ENCODE measurements at places on chromosomes 3 and 15.

DNA sequence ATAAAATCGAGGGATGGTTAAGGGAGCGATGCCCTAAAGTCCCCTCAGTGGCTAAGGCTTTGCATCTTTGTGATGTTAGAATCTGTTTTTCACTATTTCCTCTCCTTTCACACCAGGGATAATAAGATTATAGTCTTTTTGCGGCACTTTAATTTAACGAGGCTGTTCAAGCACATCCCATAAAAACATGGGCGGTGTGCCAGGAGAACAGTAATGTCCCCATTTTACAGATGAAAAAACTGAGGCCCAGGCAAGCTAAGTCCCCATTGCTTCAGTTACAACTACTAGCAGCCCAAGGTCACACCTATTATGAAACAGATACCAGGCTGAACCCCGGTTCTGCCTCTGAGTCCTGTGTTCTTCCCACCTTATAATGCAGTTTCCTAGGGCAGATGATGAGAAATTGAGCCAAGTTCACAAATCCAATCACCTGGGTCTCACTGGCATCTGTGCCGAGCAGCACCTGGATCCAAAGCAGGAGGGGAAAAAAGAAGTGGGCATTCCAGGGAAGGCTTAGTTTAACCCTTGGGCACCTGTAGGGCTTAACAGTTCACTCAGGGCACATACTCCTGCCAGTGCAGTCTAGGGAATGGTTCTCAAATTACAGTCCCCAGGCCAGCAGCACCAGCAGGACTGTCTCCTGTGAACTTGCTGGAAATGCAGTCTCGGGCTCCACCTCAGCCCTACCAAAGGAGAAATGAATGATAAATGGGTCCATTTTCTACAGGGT lies 169.3 kb downstream of the RAB11A start:
- DNase-seq, result no peak

DNA sequence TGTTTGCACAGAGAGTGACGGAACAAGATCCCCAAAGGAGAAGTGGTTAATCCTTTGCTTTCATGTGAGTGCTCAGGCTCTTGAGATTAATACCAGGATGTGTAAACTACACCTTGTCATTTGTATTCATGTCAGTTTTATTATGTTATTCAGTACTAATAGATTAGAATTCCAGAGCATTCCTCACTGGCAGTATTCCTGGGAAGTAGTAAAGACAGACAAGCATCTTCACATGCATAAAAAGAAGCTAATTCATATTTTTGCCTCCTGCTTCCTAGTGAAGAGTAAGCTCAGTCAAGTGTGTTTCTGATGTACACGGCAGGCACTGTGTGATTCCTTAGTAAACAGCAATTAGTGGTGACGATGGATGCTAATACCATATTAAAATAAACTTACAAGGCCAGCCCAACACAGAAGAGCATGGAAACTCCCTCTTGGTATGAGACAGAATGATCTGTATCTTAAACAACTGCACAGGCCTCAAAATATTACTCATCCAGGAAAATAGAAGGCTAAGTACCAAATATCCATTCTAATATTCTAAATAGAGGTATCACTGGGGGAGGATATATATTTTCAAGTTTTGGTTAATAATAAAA lies 336.8 kb upstream of the MCTP2 start:
- DNase-seq, result no peak

DNA sequence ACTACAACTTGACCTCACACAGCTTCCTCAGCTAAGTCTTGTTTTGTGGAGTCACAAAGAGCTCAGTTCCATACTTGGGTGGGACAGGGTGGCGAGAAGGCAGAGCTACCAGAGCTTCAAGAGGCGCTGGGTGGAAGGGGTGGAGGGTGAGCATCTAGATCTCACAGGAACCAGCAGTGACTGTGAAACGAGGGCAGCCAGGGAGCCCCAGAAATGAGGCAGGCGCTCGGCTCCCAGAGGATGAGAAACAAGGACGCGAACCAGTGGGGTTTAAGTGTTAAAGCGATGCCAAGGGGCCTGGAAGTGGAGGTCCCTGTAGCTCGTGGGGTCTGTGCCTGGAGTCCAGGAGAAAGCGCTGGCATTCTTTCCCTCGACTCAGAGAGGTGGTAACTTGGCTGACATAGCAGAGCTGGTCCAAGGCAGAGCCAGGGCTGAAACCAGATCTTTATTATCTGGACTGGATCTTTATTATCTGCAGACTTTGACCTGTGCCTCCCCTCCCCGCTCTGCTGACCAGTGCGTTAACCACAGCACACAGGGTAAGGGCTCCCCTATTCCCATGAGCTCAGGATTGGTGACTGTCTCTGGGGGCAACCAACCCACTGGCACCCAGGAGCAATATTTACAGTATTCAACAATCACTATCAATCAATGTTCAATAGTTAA lies 26.2 kb upstream of the TRPM1 start:
- DNase-seq, result no peak

GRCh38 chr15:64878705-64879104 lies 33.0 kb upstream of the ANKDD1A start:
- DNase-seq, result no peak

DNA sequence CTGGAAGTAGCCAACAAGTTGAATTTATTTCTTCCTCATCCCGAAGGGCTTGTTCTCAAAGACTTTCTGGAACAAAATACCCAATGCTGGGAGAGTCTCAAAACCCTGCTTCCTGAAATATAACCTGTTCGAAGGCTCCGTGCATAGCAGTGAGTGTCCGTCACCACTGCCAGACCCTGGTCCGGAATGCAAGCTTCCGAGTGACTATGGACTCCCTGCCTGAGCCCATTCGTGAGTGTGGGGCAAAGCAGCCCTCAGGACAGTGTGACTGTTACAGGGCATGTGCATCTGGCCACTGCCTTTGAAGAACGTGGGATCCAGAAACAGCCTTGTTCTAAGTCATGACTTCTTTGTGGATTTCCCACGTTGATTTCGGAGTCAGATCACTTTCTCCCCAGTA lies 214.5 kb upstream of the IGF1R start:
- DNase-seq, result no peak

- DNase-seq, result no peak
Measured at GRCh38 chr3:99765042-99765942, 52.4 kb upstream of the CMSS1 start.

- DNase-seq, result no peak
Measured at GRCh38 chr15:33395846-33396245, 85.1 kb downstream of the RYR3 start.

DNA sequence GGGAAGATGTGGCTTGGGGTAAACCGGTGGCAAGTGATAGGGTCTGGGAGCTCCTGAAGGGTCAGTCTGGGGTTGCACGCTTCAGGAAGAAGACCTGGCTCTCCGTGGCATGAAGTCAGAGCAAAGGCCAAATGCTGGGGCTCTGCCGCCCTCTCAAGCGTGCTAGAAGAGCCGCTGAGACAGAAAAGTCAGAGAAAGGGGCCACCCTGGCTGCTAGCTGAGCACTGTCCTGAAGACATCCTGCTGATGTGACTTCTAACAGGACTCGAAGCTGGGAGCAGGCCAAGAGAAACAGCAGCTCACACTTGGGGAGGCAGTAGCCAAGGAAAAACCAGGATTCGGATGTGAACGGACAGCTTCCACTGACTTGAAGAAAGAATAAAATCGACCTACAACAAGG lies 270.4 kb downstream of the OCA2 start:
- DNase-seq, result no peak

GRCh38 chr3:14289590-14290461 lies 111.2 kb downstream of the LSM3 start:
- DNase-seq, result no peak

GRCh38 chr3:10474275-10474646 lies 31.1 kb downstream of the ATP2B2 start:
- DNase-seq, result no peak

GRCh38 chr15:33985287-33985686 lies 17.0 kb downstream of the CHRM5 start:
- DNase-seq, result no peak

DNA sequence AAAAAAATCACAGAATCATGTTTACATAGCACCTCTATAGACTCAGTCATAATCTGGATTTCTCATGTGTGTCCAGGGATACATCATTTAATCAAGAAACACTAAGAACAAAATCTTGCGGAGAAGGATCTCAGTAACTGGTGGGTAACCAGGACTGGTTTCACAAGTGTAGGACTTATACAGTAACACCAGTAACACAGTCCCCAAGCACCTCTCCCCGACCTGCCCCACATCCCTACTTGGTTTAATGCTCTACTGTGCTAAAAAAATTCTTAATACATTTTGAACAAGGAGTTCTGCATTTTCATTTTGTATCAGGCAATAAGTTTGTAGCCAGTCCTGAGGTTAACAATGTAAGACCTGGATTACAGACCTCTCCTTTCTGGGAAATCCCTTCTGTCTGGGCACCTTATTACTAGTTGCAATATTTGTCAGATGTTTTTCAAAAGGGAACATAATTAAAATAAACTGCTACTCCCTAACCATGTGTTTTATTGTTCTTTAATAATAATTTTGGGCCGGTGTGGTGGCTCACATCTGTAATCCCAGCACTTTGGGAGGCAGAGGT lies 57.6 kb upstream of the BBX start:
- no peak for DNase-seq

- DNase-seq, result no peak
Measured at GRCh38 chr15:84865074-84865569, 19.3 kb upstream of the SLC28A1 start.

DNA sequence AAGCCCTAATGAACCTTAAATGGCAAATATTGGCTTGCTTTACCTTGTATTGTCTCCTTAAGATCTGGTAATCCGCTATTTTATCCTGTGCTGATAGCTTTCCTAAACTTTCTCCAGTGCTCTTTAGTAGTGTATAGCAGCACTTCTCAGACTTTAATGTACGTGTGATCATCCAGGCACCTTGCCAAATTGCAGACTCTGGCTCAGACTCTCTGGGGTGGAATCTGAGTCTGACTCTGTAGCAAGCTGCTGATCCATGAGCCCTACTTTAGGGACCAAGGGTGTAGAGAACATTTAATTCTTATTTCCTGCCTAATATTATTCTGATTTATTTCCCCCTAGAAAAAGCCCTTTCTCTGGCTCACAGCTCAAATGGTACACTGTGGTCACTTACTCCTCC lies 518.8 kb upstream of the ZNF385D start:
- DNase-seq, result no peak

DNA sequence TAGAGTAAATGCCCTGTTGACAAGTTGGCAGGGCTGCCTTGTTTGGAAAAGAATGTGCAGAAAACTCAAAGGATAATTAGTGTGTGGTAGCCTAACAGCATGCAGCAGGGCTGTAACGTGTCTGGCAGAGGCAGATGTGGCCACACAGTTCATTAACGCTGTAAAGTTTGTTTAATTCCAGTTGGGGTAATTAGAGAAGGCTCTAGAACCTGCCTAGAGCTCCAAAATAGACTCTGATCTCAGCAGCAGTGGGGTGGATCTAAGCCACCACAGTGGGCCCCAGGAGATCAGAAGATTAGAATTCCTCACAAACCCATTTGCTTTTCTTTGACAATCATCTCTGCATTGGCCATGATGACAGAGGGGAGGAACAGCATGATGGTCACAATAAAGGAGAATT lies 65.1 kb upstream of the LEKR1 start:
- no peak for DNase-seq

DNA sequence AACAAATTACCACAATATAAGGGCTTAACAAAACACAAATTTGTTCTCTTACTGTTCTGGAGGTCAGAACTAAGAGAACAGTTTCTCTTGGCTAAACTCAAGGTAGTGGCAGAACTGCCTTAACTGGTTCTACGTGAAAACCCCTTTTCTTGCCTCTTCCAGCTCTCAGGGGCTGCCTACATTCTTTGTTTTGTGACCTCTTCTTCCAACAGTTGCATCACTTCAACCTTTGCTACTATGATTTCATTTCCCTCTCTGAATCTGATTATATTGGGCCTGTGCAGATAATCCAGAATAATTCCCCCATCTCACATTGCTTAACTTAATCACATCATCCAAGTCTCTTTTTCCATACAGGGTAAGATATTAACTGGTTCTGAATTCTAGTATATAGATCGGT lies 624.6 kb downstream of the ZPLD1 start:
- DNase-seq, result no peak

- DNase-seq, result no peak
Measured at GRCh38 chr3:140403079-140403478, 274.8 kb upstream of the TRIM42 start.

GRCh38 chr3:24522146-24522579 lies 27.5 kb upstream of the THRB start:
- DNase-seq, result no peak

DNA sequence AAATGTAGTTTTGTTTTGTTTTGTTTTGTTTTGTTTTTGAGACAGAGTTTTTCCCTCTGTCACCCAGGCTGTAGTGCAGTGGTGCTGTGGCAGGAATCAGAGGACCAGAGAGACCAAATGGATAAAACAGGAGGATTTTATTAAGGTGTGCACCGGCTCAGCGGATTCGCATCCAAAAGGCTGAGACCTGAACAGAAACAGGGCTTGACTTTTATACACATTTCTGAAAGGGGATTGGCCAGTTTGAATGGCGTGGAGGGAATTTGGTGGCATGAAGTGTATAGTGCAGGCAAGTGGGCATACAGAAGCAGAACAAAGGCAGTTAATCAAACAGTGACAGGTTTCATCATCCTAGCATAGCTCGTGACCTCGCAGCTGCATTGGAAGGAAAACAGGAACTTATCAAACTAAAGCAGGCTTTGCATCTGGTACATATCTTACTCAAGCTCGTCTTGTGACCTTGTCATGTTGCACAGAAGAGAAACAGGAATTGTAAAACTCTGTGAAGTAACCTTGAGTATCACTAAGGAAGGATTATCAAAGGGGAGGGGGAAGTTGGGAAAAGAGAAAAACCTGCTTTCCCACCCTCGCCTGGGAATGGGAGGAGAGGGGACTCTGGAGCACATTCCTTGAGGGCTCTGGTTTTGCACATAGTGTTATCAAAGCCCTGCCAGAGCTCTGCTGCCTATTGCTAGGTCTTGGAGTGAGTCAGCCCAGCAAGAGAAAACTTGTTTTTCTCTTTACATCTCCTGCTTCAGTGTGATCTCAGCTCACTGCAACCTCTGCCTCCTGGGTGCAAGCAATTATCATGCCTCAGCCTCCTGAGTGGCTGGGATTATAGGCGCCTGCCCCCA lies 38.5 kb downstream of the C3orf62 start:
- DNase-seq, result no peak

- DNase-seq, result no peak
Measured at GRCh38 chr15:49645941-49646340, 25.1 kb downstream of the DTWD1 start.

- peak; percentile 62 for DNase-seq
Measured at GRCh38 chr3:5095886-5096285, 26.2 kb upstream of the ARL8B start.

DNA sequence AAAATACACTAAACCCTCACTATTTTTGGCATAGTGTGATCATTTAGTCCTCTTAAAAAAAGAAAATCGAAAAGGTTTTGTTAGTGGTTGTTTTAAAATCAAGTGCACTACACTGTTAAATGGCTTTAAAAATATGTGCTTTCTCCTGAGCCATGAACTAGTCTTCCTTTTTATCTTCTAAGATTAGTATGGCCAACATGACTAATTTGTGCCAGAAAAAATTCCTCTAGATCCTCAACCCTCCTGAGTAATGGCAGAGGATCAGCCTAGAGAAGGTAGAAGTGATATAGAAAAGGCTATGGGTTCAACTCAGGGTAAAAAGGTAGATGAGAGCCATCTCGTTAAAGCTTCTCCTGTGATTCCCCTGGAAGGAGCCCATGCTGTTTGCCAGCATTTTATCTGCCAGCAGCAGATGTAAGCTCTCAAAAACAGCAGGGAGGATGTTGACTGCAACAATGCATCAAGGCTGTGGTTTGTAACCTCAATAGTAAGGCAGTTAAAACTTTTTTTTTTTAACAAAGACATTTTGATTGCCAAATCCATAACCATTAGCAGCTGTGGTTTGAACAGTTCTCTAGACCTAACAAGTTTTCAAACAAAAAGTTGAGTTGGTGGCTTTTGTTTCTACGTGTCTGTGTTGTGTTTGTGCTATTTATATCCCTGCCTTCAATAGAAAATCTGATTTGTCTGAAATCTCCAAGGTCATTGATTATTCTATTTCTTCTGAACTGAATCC lies 30.2 kb upstream of the ZNF609 start:
- no peak for DNase-seq

All from activated CD8-positive, alpha-beta memory T cell treated with anti-CD3 and anti-CD28 coated beads, Interleukin-2, amount 50 U/mL, for 48 hours (primary cell).